Left renal cortex interstitium (tissue), 4 donors: ENCODE measurements at places on chromosomes 5 and 9.

- no peak for DNase-seq
Observed at GRCh38 chr5:156669416-156669815, 180.7 kb upstream of the PPP1R2B start.

DNA sequence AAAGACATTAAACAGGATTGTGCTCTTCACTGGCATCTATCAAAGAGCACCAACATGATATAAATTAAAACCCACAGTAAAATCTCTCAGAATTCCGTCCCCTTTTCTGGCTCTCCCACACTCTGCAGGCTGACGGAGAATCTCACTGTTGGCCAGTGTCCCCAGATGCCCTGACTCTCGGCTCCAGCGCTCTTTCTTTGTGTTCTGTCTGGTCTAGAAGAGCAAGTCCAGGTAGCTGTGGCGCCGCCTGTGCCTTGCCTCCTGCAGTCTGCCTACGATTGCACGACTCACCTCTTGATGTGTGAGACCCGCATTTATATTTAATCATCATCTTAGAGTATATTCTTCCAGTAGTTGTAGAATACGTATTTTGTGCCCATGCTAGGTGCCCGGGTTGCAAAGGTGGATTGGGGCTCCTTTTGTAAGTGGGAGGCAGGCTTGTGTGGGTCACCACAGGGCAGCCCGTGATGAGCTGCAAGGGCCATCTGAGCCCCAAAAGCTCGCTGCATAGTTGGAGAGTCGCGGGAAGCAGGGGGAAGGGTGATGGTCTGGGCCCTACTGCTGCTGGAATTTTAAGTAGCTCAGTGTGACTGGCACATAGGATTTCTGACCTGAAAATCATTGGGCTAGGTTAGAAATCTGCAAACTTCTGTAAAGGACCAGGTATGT lies 55.6 kb downstream of the EHMT1 start:
- no peak for DNase-seq

DNA sequence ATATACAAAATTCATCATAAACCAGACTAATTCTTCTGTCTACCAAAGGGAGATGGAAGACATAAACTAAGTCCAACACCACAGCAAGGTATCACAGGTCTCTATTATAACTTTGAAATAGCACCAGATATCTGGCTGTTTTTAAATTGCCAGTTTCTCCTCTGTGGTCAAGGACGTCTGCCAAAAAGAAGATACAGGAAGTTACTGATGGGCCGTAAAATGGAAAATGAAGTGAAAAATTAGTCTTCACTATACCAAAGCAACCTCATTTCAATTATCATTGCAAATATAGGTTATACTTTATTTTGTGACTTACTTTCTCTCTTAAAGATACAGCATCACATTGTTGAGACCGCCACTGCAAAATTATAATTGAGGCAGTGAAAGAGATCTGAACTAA lies 225.5 kb downstream of the NDUFS4 start:
- DNase-seq: no peak

DNA sequence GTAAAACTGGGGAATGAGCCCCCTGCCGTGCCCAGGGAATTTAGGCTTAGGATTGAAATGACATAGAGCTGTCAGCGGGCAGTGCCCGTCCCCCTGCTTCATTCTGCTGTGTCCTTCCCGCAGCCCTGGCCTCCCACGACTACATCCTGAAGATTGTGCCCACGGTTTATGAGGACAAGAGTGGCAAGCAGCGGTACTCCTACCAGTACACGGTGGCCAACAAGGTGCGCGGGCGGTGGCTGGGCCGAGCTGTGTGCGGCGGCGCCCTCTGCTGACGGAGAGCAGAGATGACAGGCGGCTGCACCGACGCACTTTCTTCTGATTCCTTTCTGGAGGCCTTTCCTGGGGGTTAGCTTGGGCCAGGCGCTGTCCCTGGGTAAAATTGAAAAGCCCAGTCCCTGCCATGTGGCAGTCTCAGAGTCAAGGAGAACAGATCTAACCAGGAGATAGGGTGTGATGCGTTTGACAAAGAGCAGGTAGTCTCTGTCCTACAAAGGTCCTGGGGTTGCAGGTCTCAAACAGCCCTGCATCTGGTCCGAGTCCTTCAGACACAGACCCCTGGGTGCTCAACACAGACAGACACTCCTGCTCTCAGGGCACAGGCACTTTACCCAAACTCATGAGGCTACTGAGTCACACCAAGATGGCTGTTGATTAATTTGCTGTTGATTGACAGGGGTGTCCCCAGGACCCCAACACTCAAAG lies 26.8 kb upstream of the RPL26L1 start:
- DNase-seq: no peak

- DNase-seq: no peak
Observed at GRCh38 chr9:98220911-98221310, 28.5 kb upstream of the CORO2A start.

GRCh38 chr5:76737846-76738245 lies 21.9 kb downstream of the F2R start:
- no peak for DNase-seq

GRCh38 chr5:33319151-33319550 lies 121.6 kb upstream of the TARS1 start:
- no peak for DNase-seq

DNA sequence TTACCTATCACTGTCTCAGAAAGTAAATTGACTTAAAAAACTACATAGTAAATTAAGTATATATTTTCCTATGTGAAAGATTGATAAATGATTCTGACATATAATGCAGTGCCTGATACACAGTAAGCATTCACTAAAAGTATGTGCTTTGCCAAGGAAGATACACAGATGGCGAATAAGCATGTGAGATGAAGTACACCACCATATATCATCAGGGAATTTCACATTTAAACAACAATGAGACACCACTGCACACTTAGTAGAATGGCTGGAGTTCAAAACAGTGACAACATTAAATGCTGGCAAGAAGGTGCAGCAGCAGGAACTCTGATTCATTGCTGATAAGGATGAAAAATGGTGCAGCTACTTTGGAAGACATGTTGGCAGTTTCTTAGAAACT lies 1118.8 kb downstream of the DTWD2 start:
- no peak for DNase-seq

- no peak for DNase-seq
Observed at GRCh38 chr9:71675857-71676165, 92.5 kb downstream of the CEMIP2 start.

DNA sequence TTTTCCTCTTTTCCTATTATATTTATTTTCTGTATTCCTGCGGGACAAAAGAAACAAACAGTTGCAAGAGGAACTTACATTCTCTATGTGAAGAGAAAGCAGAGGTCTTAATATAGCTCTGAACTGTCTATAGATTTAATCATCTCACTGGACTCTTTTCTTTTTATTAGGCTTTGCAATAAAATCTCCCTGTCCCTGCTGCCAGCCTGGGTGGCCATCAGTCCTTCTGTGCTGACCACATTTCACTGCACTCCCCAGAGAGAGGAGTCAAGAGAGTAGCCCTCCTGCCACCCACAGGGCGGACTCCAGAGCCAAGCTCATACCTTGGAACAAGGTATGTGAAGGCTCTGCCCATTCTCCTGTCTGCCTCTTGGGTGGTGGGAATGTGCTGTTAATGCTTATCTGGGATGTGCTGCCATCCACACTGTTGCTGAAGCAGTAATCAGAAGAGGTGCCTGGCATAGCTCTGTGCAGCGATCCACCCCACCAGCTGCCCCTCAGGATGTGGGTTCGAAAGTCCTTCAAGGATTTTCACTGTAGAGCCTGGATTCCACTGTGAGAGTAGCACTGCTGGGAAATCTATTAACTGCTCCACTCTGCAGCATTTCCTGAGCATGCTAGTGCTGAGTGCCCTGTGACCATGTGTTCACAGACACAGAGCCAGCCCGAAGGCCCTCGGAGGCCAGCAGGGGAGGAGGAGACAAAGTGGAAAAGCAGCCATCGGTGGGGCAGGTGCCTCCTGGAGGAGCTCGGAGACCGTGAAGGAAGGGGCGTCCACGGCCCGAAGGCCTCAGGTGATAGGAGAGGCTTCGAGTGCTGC lies 334.6 kb downstream of the MED10 start:
- DNase-seq: no peak
